ENCODE measurements at places on chromosomes 5 and 9.

DNA sequence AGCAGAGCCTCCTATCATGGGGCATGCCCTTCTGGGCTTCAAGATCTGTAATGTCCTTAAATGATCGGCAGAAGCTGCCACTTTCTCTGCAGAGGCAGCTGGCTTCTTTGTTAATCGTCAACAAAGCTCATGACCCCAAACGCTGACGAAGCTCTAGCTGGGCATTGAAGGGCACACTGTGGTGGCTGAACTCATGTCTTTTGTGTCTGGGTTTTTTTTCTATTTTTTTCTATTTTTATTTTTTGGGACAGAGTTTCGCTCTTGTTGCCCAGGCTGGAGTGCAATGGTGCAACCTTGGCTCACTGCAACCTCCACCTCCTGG lies 65.2 kb upstream of the ASS1 start:
- no peak for DNase-seq

DNA sequence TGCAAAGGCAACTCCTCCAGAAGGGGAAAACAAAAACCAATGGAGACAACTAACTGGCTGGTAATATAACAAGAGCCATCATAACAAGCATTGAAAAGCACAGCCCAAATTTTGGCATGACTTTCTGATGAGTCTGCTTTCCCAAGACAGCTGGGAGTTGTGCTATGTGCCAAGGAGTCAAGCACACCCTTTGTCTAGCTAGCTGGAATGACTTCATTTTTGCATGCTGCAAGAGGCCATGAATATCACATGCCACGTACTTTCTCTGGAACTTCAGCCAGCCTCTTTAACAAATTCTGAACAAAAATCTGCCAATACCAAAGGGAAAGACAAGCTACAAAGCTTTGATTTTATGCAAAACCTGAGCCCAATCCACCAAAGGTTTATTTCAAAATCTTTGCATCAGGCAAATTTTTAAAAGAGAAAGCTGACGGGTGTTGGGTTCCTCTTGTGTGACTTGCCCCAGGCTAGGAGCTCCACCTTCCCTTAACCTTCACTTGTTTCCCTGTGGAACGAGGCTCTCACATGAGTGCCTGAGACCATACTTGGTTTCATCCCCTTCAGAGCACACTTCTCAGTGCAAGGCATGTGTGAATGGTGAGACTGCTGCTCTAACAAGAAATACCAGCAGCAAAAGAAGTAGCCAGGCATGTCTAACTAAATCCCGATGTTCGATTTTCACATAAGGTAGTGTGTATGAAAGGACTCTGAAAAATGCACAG lies 47.3 kb downstream of the S1PR3 start:
- DNase-seq = peak; percentile 84

DNA sequence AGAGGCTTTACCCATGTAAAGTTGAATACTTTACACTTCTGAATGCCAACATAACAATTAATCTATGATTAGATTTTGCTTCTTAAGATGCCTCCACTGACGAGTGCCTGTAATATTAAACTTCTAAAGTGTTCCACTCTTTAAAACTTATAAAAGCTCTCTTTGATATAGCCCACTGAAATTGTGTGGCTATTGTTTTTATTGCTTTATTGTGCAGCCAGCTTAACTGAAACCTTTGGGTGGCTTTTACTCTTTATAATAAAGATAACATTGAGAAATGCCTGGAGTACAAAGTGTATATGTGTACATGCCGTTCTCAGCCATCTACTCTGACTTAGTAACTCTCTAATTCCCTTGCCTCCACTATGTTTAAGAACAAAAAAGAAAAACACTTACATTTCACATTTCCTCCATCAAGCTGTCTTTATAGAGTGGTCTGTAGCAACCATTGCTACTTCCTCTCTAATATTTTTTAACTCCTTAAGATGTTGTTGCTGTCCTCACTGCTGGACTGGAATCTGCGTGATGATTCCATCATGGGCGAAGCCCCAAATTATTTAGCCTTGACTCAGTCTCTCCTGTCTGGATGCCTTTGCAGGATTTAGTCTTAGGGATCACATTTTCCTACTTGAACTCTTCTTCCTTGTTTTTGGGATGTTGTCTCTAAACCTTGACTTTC lies 9.1 kb downstream of the PIK3R1 start:
- DNase-seq = no peak

GRCh38 chr5:52799358-52799982 lies 11.8 kb downstream of the ITGA1 start:
- DNase-seq = peak; percentile 54

DNA sequence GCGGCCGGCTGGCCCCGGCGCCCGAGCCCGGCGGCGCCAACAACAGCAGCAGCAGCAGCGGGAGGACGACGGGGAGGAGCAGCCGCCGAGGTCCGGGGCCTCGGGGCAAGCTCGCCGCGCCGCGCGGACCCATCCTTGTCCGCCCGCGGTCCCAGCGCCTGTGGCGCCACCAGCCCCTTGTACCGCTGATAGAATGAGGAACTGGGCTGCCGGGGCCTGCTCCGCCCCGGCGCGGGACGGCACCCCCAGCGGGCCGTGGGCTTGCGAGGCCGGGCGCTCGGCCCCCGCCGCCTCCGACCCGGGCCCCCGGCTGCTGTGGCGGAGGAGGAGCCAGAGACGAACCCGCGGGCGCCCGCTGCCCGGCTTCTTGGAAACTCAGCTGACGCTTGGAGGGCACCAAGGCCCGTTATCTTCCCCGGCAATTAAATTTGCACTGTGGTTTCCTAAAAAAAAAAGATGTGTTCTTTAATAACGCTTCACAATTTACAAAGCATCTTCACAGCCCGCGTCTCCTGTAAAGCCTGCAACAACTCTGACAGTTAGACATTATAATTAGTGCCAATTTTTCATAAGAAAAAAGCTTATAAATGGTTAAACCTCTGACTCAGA lies at the start of gene ARSB:
TSS of gene ARSB (minus strand) at position 195 of the 609 bp plus-strand sequence. CDS start at position 133, 62 bp downstream.
- DNase-seq = peak; percentile 82

DNA sequence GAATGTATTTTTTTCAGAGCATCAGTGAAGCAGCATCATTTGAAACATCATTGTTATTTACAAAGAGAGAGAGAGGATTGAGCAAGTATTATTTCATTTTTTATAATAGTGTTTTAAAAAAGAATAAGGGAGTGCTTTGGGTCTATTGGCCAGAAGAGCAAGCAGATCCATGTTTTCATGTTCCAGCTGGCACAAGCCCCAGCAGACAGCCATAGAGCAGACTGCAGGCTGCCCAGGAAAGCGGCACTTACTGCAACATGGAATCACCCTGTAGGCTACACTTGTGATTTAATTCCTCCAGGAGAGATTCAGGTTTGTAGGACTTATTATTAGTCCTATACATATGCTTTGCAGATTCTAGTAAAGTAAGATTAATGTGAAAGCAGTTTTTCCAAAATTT lies 407.0 kb upstream of the GRAMD2B start:
- peak; percentile 56 for DNase-seq

All from anterior cingulate cortex (tissue), 58 donors.